ENCODE measurements at places on chromosomes 2 and 18.

- no peak for DNase-seq
These were observed 181.2 kb downstream of the VWC2L start for GRCh38 chr2:214592011-214592410.

GRCh38 chr2:155218945-155219344 is 520.5 kb downstream of the KCNJ3 start:
- DNase-seq: no peak

DNA sequence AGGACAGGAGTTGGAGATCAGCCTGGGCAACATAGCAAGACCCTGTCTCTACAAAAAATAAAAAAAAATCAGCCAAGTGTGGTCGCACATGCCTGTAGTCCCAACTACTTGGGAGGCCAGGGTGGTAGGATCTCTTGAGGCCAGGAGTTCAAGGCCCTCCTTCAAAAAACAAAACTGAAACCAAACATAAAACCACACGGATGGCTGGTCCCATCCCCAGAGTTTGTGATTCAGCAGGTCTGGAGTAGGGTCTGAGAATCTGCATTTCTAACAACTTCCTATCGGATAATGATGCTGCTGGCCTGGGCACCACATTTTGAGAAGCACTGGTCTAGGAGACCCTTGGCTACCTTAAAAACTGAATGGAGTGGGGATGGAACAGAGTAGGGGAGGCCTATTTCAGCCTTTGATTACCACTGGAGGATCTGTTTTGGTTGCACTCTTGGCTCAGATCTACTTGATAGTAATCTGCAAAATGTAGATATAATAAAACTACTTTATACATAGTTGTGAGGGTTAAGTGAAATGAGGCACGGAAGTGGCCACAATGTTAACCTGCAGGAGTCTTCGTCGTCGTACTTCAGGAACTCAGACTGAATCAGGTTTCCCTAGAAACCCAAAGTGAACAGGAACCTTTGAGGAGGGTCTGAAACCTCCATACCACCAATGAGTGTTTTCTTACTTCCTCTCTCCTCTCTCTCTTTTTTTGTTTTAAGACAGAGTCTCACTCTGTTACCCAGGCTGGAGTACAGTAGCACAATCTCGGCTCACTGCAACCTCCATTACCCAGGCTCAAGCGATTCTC is 25.5 kb upstream of the NFE2L2 start:
- DNase-seq: no peak

DNA sequence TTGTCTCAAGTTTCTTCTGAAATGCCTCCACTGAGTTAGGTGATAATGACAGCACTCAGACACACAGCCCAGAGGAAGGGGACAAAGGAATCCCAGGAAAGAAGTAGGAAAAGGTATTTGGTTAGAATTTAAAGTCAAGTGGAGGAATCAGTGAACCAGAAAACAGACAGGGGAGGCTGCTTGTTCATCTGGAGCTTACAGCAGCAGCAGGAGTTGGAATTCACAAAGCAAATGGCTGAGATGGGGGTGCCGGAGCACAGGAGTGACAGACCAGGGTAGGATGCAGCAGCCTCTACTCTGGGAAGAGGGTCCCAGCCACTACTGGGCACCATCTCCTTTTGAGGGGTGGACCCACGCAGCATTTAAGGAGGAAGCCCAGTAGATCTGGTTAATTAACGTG is 104.8 kb downstream of the ST6GAL2 start:
- DNase-seq: no peak

DNA sequence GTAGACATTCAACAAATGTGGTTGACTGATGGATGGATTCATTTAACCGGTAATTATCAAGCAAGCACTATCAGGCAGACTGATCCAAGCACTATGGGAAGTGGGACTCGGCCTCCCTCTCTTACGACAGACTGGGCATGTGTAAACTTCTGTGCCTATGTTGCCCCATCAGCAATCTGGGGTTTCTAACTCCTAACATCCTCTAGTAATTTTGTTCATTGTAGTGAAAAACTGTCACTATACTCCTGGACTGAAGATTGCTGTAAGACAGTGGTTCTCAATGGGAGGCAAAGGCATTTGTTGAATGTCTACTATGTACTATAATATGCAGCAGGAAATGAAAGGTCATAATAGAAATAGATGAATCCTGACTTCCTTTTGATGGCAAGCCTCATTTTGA is 51.2 kb upstream of the CREB1 start:
- DNase-seq: no peak

GRCh38 chr2:169095621-169096105 is 26.3 kb downstream of the DHRS9 start:
- no peak for DNase-seq

GRCh38 chr2:149080971-149081370 is 42.5 kb downstream of the LYPD6B start:
- no peak for DNase-seq

- DNase-seq: no peak
These were observed 11.4 kb upstream of the MAPRE2 start for GRCh38 chr18:35029770-35030169.

- DNase-seq: no peak
These were observed 297.7 kb downstream of the ICOS start for GRCh38 chr2:204234248-204234647.

DNA sequence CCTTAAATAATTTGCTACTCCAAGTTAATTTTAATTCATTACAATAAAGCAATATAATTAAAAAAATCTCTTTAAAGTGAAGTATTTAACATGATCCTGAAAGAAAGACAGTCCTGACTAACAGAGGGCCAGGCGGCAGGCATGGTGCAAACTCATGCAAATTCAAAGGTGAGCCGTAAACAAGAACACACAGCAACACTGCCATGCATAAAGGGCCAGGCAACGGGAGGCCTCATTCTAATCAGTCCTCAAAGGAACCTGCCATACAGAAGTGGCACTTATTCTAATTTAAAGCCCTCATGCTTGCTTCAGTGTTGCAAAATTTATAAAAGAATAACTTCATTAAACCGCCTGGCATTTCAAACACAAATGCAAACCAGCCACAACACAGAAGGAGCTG is 277.0 kb downstream of the ZNF521 start:
- DNase-seq: no peak

DNA sequence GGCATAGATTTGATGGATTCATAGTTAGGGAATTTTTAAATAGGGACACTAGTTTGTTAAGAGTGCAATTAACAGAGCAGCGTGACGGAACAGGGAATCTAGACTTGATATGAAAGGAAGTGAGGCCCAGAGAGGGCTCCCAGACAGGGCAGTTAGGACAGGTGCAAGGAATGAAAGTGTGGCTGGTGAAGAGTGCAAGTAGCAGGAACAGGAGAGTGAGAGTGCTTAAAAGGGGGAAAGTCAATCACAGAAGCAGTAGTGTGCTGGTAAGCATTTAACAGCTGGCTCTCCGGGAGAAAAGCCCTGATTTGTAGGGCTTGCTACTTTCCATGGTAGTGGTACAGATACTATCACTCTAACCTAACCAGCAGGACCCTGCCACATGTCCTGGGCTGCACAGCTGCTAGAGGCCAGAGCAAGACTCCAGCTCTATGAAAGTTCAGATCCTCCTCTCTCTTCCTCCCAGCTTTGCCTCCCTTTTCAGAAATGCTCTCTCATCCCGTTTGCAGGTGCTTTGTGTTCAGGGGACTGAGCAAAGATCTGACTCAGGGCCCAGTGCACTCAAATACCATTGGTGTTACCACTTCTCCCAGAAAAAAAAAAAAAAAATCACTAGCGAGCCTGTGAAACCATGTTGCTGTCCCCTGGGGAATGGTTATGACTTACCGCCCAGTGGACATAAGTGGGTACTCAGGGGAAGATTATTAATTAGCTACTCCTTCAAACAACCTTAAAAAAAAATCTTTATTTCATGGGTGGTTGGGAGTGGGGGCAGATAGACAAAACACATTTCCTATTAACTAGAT is 18.1 kb upstream of the GCFC2 start:
- DNase-seq: no peak

GRCh38 chr2:179263015-179263414 is 1.6 kb downstream of the SESTD1 start:
- DNase-seq: peak; percentile 30

GRCh38 chr2:179049546-179050311 is at the start of gene CCDC141:
Gene CCDC141 (minus strand): TSS chr2:179050137. CDS start chr2:179049941, 196 bp downstream.
- DNase-seq: no peak

GRCh38 chr18:9974279-9974915 is 60.6 kb downstream of the VAPA start:
- no peak for DNase-seq

DNA sequence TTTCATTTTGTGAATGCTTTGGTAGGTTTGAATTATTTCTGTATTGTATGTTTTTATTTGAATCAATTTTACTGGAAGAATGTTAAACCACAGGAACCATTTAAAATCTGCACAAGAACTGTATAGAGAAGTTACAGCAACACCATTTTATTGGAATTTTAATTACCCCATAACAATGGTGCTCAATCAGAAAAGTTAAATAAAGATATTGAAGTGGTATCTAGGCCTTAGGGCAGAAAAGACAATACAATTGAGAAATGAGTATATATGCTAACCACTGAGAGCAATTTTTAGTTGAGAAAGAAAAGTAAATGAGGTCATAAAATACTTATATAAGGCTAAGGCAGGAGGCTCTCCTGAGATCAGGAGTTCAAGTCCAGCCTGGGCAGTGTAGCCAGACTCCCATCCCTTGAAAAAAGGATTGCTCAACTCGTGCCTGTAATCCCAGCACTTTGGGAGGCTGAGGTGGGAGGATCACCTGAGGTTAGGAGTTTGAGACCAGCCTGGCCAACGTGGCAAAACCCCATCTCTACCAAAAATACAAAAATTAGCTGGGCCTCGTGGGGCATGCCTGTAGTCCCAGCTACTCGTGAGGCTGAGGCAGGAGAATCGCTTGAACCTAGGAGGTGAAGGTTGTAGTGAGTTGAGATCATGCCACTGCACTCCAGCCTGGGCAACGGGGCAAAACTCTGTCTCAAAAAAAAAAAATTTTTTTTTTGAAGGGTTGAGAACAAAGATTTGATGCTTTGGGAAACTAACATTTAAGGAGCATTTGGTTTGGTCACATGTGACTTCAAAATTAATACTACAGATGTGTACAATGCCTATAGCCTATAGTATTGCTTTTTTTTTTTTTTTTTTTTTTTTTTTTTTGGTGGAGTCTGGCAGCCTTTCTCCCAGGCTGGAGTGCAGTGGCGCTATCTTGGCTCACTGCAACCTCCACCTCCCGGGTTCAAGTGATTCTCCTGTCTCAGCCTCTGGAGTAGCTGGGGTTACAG is 212.9 kb upstream of the STON1 start:
- DNase-seq: no peak

DNA sequence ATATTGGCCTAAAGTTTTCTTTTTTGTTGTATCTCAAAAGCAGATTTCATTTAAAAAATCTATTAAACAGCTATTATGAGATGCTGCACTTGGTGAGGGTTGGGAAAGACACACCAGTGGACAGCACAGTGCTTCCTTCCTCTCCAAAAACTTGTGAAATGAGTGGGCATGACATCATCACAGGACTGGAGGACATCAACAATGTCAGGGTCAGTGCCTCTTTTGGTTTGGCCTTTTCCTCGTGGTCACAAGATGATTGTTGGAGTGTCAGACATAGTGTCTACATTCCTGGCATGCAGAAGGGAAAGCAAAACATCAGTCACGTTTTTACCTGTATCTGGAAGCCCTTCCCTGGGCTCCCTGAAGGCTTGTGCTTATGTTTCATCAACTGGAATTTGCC is 49.6 kb downstream of the IL1R2 start:
- no peak for DNase-seq

GRCh38 chr2:227214622-227215041 is 50.2 kb downstream of the COL4A3 start:
- DNase-seq: no peak

DNA sequence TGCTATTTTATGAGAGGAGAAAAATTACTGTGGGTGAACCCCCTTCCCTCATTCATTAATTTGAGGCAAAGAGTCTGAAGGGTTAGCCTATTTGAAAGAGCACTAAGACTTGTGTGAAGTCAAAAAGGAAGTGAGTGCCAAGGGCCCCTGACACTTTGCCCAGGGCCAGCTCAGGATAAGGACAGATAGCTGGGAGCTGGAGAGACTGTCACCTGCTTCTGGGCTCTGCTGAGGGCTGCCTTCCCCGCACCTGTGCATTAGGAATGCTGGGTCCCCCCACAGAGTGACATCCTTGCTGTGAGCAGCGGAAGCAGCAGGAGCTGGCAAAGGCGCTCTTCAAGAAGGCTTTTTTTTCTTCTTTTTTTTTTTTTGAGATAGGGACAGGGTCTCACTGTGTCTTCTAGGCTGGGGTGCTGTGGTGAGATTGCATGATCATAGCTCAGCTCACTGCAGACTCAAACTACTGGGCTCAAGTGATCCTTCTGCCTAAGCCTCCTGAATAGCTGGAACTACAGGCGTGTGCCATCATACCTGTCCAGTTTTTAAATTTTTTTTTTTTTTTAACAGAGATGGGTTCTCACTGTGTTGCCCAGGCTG is 148.3 kb downstream of the AQP4 start:
- DNase-seq: no peak

- peak; percentile 3 for DNase-seq
These were observed 179.1 kb upstream of the LYPD1 start for GRCh38 chr2:132849118-132849517.

- no peak for DNase-seq
These were observed 56.7 kb upstream of the MSTN start for GRCh38 chr2:190119257-190119656.

DNA sequence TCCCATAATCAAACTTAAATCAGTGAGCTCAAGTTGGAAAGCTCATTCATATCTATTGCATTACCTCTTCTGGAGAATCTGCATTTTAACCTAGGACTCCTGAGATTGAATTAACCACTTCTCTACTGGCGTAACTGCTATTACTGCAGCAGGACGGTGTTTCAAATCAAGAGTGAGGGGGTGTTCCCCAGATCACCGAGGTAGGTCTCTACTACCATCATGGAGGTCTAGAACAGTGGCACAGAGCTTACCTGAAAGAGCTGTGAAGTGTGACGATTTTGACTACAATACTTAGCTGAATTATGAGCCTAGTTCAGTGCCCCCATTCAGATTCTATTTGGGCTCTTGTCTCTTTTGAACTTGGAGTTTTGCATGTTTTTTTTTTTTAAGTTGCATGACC is 119.5 kb downstream of the POLE4 start:
- DNase-seq: no peak

- DNase-seq: peak; percentile 3
These were observed 27.9 kb downstream of the RIF1 start for GRCh38 chr2:151437630-151438029.

- peak; percentile 2 for DNase-seq
These were observed 299.8 kb downstream of the LRATD1 start for GRCh38 chr2:14932285-14932684.

DNA sequence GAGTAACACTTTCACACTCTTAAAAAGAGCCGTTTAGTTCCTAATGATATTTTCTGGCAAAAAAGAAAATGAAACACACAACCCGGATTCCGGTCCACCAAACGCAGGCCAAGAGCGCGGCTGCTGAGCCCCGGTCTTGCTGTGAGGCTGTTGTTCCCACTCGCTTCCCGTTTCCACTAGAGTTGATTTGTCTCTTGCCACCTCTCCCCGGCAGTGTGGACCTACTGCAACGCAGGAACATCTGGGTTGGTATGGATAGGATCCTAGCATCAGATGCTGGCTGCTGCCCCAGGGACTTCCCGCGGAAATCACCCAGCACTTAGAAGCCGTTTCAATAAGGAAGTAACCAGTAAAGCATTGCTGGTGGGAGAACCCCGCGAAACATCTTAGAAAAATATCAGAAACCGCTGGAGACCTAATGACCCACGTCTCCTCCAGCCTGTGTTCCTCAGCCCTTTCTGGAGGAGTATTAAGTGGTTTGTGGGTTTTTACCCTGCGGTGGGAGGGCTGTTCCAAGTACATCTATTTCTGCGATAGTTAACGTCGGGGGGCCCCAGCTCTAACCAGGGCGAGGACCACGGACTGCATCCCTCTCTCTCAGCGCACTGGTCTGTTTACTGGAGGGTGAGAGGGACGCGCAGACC is 939 bp downstream of the DOCK10 start:
- no peak for DNase-seq

- DNase-seq: no peak
These were observed 58.8 kb downstream of the PARD3B start for GRCh38 chr2:204604061-204604460.

Measured in skin of body (tissue), 3 donors.